ENCODE measurements at places on chromosomes 7 and 10.

DNA sequence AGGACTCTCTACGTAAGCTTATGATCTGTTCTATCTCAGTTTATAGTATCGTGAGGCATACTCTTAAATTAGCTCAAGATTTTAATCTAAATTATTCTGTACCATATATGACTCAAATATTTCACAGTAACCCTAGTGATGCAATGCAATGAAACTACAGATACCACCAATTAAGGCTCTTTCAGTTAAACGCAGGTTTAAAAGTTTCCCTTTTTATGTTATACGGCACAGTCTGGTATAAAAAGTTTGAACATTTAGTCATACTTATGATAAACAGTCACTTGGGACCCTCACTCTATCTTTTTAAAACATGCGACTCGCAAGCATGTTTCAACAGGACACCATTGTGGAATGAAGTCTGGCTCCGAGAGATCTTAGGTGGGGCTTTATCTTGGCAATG, 107.2 kb downstream of the CDK6 start:
- no peak for DNase-seq

DNA sequence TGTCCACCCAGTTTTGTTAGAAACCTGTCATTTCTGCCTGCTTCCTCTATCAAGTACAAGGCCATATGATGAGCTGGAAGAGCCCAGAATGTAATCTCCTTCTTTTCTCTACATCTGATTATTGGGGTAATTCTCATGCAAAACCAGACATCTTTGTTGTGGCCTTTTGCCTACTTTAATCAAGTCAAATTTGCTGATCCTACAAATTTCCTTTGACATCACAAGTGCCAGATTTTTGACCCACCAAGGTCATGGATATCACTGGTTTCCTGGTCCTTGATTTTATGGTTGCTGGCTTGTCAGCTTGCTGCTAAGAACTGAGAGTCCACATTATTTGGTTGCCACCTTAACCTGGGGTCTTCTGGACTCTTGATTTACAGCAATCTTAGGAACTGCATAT, 336.1 kb downstream of the TFEC start:
- no peak for DNase-seq

GRCh38 chr7:157516311-157516710, 179.5 kb downstream of the DNAJB6 start:
- DNase-seq: no peak

DNA sequence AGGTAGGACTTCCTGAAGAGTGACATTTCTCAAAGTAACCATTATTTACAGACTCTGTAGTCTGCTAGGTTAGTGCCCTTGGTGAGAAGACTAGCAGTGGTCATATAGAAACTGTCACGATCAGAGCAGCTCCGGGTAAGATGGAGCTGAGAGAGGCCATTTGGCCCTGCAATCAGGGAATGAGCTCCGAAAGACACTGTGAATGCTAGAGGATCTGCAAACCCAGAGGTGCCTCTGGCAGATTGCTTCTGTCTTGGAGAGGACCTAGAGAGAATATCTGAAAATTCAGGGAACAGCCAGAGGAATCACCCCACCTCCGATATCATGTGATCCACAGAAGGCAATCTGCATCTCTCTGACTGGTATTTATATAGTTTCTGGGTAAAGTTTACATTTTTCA, 246.9 kb upstream of the KMT2E start:
- DNase-seq: no peak

All from NCI-H187 (cell line).